ENCODE measurements at places on chromosomes 11 and 22. TPM values are rescaled to one million over a fixed set of nuclear protein-coding genes. Genes with fewer than 3 reads are reported as not detected.
A peak's percentile ranks its signal among the peaks of the same experiment; 100 is the strongest.

GRCh38 chr22:37848587-37849088 is 581 bp upstream of the EIF3L start:
- DNase-seq, result no peak

The KRTAP5-7 gene
- not detected for total RNA-seq

GRCh38 chr22:30265823-30266444 is 717 bp downstream of the OSM start:
- DNase-seq, result peak; percentile 67

- DNase-seq, result no peak
Observed at GRCh38 chr22:26143806-26144325, 25.4 kb upstream of the SEZ6L start.

The DUSP18 gene
- 0.70 TPM for total RNA-seq

The C22orf31 gene
- total RNA-seq, result not detected

- DNase-seq, result no peak
Observed at GRCh38 chr11:128908391-128909246, 17.5 kb downstream of the KCNJ5 start.

DNA sequence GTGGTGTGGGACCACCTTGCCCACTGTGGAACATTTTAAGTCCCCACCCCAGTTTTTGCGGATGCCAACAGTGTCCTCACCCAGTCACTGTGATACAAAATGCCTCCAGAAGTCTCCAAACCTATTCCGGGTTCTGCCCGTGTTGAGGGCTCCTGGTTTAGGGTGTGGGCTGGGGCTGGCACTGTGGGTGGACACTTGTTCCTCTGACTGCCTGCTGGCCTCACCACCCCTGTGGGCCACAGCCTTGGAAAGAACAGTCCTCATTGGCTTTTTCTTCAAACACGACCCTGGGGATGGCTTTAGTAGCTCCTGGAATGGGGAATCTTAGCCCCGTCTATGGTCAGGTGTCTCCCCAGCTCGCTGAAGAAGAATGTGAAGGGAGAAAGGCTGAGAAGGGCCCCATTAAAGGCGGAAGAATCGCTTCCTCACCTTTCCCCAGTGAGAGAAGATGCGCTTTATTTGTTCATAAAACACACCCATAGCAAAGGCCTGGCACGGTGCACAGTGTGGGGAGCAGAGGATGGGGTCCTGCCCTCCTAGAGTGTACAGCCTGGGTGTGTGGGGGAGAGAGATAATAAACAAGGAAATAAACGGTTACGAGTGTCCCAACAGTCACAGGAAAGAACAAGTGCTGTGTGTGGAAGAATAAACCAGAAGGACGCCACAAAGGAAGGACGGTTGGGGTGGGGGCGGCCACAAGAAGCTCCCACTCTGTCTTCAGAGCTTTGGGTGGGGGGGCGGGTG is 91.6 kb upstream of the SLC22A12 start:
- DNase-seq, result no peak

GRCh38 chr11:10943968-10944367 is 86.1 kb upstream of the ZBED5 start:
- no peak for DNase-seq

DNA sequence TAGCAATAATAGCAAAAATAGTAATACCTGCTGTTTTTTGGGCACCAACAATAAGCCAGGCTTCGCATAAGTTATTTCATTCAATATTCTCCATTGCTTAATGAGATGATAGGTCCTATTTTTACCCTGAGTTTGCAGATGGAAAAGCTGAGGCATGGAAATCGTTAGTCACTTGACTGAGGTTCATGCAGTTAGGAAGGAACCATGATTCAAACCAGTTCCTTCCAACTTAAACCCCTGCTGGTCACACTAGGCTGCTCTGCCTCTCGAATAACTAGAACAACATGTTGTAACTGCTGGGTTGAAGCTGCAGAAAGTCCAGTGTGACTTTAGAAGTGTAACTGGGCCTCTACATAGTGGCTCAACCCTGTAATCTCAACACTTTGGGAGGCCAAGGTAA is 69.3 kb downstream of the SEZ6L start:
- DNase-seq, result no peak

GRCh38 chr11:61589961-61590360 is 9.1 kb upstream of the SYT7 start:
- DNase-seq, result no peak

DNA sequence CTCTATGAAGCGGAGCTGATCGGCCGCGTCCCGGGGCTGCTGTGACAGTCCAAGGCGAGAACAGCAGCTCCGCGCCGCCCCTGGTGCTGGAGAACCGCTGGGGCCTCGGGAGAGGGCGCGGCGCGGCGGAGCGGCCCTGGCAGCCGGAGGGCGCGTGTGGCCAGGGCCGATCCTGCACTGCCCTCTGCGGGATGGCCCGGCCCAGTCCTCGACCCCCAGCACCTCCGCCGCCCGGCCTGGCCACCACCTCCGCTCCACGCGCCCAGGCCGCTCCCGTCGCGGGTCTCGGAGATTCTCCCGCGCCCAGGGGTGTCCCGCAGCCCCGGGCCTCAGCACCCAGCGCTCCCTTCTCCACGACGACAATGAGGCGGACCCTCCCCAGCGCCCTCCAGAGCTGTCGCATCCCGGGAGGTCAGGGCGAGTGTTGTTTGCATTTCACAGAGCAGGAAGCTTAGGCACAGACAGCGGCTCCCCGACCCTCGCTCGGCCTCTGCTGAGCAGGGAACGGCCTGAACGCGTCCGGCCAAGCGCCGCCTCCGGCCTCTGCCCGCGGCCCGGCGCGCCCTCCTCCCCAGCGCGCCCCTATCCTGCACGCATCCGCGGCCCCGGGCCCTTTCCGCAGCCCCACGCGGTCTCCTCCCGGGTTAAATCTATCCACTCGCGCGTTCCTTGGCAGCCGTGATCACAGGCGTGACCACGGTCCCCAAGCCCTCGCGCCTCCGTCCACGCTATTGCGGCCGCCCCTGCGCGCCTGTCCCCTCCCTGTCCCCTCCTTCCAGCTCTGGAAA is 109.7 kb downstream of the WNT7B start:
- peak; percentile 36 for DNase-seq

The OR6A2 gene
- total RNA-seq, result not detected

The TESMIN gene
- 0.70 TPM for total RNA-seq

The C11orf97 gene
- total RNA-seq, result 0.35 TPM

GRCh38 chr11:17821648-17822400 is 87.2 kb downstream of the KCNC1 start:
- DNase-seq, result no peak

The RAB36 gene
- 0.38 TPM for total RNA-seq

The EHF gene
- total RNA-seq, result 2.8 TPM

- no peak for DNase-seq
Observed at GRCh38 chr11:43116071-43116470, 195.7 kb upstream of the API5 start.

- no peak for DNase-seq
Observed at GRCh38 chr11:127492029-127492428, 491.5 kb upstream of the KIRREL3 start.
